ENCODE measurements at places on chromosomes 6 and 20.

DNA sequence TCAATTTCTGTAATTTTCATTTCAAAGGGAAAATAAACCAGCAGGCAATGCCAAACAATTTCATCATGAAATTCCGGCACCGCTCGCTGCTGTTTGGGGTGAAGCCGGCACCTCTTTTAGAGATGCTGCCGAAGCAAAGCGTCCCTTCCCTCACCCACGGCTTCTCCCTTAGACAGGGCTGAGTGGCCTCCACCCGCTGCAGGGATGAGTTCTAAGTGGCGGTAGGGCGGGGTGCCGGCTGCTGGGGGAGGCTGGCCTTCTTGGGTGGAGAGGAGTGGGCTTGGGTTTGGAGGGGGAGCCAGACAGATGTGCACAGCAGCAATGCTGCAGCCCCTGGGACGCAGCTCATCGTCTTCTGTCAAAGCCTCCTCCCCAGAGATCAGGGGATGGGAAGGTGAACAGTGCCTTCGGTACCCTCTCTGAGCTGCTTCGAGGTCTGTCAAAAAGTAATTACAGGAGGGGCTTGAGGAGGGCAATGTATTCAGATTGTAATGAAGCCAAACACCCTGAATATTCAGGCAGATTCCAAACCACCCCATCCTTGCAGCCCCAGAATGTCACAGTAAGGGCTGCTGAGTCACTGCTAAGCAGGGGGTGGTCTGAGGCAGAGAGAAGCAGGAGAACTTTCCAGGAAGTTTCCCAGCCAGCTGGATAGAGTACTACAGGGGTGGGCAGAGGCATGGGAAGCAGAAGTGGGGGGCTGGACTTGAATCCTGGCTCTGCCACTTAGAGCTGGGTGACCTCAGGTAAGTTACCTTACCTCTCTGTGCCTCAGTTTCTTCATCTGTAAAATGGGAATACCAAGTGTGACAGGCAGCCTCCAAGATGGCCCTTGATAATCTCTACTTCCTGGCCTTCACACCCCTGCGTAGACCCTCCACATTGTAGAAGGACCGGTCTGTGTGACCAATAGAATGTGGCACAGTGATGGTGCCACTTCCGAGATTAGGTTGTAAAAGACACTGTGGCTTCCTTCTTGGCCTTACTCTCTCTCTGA lies 96.6 kb downstream of the SULF2 start:
- no peak for DNase-seq

- no peak for DNase-seq
Observed at GRCh38 chr6:15444081-15444731, 198.3 kb downstream of the JARID2 start.

DNA sequence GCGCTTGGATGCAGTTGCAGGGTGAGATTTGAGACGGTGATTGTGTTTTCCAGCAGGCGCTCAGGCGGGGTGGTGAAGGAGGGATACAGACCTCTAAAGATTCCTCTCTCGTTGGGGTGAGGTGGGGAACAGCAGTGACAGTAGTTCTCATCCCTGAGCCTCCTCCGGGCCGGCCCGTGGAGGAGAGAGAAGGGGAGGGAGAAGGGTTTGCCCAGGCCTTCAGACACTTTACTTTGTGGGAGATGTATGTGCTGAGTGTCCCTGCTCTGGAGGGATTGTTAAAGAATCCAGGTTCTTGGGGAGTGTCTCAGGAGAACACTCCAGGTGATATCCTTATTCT lies 41.0 kb downstream of the PSMB9 start:
- DNase-seq, result no peak

- no peak for DNase-seq
Observed at GRCh38 chr6:105795913-105796517, 290.1 kb upstream of the PRDM1 start.

DNA sequence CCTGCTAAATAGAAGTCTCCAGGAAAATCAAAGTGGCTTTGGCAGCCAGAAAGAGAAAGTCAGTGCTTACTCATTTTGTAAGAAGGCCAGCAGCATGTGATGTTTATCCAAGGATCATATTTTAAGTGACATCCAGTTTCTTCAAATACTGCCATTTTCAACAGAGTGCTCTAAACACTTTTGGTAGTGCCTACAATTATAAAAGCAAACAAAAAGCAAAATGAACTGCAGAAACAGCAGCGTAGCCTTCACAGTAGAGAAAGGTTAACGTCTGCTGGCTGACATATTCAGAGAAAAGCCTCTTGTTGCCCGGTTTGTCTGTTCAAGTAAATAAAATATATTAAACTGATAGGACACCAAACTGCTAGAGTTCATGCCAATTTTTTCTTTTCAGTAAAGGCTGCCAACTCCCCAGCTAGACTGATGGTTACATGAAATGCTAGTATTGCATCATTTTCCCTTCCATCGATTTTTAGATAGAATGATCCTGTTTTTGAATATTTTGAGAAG lies 705.7 kb upstream of the SLC35B3 start:
- DNase-seq, result no peak

DNA sequence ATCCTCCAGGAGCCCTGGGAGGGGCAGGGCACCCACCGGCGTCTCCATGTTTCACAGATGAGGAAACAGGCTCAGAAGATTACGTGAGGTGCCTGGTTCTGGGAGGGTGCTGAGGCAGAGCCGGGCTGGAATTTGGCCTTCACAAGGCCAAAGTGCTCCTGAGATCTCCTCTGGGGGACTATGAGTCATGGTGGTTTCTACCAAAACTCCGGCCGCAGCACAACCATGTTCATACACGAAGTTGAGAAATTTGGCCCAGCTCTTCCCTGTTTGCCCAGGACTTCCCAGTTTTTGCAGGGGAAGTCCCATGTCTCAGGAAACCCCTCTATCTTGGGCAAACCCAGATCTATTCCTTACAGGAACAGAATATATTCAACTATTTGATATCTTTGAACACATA lies 172.9 kb upstream of the CDYL start:
- DNase-seq, result no peak

- DNase-seq, result no peak
Observed at GRCh38 chr6:25359891-25360290, 80.7 kb downstream of the CARMIL1 start.

- no peak for DNase-seq
Observed at GRCh38 chr6:156647140-156647784, 129.9 kb upstream of the ARID1B start.
